Hematopoietic multipotent progenitor cell (in vitro differentiated cells): ENCODE measurements at places on chromosomes 6 and 20.

DNA sequence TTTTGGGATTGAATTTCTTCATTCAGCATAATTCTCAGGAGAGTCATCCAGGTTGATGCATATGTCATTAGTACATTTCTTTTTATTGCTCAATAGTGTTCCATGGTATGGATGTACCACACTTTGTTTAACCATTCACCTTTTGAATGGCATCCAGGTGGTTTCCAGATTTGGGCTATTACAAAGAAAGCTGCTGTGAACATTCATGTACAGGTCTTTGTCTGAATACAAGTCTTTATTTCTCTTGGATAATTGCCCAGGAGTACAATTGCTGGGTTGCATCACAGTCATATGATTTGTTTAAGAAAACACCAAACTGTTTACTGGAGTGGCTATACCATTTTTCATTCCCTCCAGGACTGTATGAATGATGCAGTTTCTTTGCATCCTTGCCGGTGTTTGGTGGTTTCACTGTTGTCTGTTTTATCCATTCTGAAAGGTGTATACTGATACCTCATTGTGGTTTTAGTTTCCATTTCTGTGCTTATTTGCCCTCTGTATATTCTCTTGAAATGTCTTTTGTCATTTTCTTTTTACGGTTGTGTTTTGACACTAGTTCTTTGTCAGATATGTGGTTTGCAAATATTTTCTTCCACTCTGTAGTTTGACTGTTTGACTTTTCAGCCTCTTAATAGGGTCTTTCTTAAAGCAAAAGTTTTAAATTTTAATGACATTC is 8.8 kb downstream of the CDKAL1 start:
- no peak for DNase-seq

- no peak for DNase-seq
Measured at GRCh38 chr20:50280851-50281655, 90.4 kb downstream of the CEBPB start.

DNA sequence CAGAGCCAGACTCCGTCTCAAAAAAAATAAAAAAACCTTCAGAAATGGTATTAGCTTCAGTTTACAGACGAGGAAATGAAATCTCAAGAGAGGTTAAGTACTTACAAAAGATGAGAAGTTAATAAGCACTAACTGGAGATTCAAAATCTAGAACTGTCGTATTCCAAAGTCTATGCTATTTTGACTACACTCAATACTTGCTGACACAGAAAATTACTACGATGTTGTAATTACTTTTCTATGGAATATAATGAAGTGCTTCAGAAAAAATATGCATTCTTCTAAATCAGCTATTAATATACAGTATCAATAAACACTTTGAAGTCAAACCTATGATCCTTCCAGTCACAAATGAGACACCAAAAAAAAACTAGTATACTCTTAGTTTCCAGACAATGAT is 12.2 kb downstream of the REPS1 start:
- no peak for DNase-seq

DNA sequence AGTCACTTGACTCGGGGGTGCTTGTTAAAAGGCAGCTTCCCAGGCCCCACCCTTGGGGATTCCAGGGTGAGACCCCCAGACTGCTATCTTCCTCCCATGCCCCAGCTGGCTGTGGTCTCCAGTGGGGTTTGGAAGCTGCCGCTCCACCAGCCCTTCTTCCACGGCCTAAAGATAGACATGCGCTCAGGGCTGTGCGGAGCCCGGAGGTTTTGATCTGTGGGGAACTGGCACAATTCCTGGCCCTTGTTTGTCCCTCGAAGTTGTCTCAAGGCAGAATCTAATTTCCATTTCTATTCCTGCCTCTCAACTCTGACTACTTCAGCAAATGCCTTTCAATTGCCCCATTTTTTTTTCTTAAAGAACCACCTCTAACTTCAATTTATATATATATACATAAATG is 120.7 kb upstream of the SRSF6 start:
- DNase-seq, result no peak

DNA sequence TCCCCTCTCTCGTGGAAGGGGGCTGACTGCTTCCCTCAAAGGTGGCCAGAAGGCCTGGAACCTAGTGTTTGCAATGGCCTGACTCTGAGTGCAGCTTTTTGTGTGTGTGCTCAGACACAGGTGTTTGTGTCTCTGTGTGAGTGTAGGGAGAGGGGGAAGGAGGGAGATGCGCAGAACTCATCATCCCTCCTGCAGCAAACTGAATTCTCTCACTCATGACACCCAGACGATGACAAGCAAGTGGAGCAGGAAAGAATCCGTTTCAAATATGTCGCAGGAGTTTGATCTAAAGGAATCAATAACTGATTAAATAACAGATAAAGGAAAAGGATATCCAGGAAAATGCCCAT is 101.4 kb downstream of the TNFAIP3 start:
- no peak for DNase-seq

DNA sequence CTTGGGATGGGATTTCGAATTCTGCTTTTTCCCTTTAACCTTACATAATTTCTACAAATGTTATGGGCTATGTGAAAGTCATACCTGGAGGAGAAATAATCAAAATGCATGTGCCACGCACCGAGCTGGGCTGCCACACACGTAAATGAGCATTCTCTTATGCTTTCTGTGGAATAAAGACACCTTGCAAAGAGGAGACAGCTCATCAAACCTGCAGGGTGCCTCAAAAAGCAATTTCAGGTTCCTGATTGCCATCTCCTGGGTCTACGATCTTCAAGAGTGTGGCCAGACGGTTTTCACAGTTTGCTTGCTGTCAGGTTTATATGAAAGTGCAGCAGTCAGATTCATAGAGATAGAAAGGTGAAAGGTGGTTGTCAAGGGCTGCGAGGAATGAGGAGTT is 36.6 kb downstream of the DUSP22 start:
- no peak for DNase-seq

DNA sequence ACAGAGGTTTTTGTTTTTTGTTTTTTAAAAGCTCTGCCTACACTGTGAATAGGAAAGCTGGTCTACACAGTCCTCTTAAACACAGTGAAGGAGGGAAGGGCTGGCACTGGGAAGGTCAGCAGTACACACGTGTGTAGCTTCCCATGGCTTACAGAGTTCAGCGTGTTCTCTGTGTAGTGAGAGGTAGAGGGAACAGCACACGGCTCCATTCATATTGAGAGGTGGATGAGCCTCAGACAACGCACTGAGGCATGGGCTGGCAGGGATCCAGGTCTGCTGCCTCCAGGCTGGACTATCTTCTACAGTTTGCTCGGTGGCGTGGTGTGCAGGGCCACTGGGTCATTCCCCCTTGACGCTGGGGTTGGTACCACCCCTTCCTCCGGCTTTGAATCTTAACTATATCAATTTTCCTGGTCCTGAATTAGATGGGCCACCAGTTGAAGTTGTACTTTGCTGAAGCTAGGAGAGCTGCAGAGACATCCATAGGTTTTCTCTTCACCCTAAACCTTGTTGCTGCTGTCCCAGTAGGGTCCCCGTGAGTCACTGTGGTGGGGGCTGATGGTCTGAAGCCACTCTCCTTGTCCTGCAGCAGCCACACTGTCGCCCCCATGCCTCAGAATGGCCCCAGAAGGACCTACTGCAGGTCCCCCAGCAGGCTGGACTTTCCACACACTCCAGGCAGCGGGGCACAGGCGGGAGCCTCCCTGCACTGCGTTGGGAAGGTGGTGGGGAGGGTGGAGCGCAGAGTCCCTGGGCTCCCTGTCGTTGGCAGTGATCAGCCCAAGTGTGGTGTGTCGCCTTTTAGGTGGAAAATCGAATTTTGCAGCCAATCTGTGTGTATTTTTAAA is 2.0 kb downstream of the ARFGAP1 start:
- DNase-seq, result no peak

GRCh38 chr20:34500823-34501222 is 15.4 kb upstream of the DYNLRB1 start:
- no peak for DNase-seq

DNA sequence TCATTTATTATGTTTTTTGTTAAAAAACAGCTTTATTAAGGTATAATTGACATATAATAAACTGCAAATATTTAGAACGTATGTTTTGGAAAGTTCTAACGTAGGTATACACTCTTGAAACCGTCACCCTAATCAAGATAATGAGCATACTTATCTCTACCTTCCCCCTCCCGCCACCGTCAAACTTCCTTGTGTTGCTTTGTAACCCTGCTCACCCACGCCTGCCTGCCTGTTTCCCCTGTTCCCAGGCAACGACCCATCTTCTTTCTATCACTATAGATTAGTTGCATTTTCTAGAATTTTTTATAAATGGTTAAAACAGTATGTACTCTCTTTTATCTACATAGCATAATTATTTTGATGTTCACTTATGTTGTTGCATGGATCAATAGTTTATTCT is 33.5 kb upstream of the GCLC start:
- DNase-seq, result no peak

DNA sequence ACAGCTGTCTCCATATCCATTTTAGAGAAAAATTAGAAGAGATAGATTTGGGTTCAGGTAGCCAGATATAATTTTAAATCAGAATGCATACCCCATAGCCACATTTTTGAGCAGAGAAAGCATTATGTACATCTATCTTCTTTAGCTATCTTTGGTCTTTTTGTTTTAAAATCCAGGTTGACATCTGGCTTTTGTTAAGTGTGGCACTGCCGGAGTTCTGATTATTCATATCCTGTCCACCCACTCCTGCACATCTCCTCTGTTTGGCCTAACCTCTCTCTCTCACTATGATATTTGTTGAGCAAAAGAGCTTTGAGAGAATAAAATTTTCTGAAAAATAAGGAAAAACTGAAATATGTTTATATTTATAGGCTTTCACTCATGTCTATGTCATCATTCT is 189.7 kb downstream of the PACRG start:
- no peak for DNase-seq

GRCh38 chr6:168027521-168027920 is 30.1 kb downstream of the KIF25 start:
- no peak for DNase-seq

DNA sequence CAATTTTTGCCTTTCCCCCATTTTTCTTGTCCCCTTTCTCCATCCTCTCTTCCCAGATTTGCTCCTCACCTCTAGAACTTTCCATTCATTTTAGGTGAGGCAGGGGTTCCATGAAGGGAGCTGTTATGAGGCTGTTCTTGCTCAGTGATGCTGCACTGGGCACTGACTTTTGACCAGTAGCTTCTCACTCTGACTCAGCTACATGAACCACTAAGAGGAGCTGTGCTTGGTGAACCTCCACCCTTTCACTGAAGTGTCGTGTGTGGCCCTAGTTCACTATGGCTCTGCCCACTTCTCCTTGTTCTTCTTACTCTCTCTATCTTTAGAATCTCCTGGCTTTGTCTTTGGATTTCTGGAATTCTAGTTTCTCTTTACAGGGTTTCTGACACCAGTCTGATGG is 307.1 kb upstream of the RNF24 start:
- DNase-seq, result no peak

DNA sequence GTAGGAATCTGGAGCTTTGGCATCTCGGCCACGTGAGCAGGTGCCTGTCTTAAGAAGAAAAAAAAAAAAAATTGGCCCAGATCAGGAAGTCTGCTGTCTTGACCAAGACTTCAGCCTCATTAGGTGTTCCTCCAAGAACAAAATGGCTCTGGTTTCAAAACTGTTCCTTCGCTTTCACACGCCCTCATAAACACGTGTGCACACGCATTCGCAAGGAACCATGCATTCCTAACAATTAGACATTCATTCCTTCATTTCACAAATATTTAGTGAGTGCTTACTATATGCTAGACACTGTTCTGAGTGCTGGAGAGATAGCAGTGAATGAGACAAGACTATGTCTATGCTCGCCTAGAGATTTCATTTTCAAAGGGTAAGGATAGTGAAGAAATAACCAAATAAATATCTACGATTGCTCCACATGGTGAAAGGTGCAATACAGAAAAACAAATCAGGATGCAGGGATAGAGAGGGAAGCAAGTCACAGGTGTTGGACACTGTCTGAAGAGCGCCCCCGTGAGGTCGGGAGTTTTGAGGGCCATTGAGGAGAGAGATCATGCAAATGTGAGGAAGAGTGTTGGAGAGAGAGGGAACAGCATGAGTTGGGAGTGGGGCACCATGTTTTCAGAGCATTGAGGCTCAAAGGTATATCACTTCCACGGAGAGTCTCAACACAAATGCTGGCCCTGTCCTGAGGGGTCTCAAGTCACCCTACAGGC is 53.3 kb downstream of the CCDC170 start:
- no peak for DNase-seq

DNA sequence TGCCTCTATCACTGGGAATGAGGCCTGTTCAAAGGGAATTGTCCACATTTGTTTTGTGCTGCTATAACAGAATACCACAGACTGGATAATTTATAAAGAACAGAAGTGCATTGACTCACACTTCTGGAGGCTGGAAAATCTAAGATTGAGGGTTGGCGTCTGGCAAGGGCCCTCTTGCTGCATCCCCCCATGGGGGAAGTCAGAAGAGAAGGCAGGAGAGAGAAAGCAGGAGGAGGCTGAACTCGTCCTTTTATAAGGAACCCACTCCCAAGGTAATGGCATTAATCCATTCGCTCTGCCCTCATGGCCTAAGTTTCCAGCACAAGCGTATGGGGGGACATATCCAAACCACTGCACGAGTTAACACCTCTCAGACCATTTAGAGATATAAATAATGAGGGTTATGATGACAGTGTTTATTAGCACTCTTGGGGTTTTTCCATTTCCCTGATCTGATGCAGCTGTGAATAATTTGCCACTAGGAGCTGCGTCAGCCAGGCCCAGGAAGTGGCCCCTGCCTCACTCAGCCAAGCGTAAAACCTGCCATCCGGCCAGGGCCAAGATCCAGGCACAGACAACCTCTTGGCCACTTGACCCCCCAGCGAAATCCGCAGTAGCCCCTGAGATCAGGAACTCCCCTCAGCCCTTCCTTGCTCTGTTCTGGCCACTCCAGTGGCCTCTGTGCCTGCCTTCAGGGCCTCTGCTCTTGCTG is 14.2 kb upstream of the SLCO4A1 start:
- no peak for DNase-seq

DNA sequence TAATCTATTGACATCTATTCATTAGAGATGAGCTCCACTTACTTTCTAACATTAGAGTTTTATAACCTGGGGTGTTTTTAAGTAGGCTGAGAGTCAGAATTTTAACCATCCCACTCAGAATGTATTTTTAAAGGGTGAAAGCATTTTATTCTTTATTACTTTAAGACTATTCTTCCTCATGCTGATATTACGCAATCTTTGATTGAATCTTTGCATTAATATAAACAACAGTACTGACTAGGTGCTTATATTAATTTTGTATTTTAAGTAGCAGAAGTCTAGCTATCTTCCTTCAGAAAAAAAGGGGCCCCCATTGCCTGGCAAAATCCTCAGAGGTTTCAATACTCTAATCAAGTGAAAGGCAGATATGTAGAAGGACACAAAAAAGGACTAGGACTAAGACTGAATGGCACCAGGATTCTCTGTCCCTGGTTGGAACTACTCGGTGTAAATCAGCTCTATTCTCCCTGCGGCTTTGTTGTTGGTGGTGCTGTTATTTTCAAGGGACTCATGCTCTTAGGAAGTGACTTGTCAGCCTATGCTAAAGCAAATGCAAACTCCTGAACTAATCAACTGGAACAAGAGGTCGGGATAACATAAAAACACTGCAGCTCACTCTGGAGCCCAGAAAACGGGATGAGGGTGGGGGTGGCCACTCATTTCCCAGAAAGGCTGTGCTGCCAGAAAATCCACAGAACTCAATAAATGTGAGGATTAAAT is 1324.4 kb downstream of the GRIK2 start:
- no peak for DNase-seq
